Activated CD8-positive, alpha-beta memory T cell treated with anti-CD3 and anti-CD28 coated beads for 36 hours (primary cell): ENCODE measurements at places on chromosomes 2 and 18. TPM values are rescaled to one million over a fixed set of nuclear protein-coding genes. Genes with fewer than 3 reads are reported as not detected.

Gene CAPN14
- total RNA-seq: 0.30 TPM

Gene TBR1
- total RNA-seq: not detected

Gene SUCLG1
- 71.3 TPM for total RNA-seq

Gene PAX3
- total RNA-seq: not detected

Gene PIKFYVE
- total RNA-seq: 15.1 TPM

Gene LCT
- total RNA-seq: 0.25 TPM

Gene COBLL1
- total RNA-seq: not detected

Gene GKN1
- not detected for total RNA-seq

Gene MTERF4
- 41.3 TPM for total RNA-seq
